ENCODE measurements at places on chromosomes 5 and 9. TPM values are rescaled to one million over a fixed set of nuclear protein-coding genes. Genes with fewer than 3 reads are reported as not detected.

The PCDHGB4 gene
- 11.7 TPM for total RNA-seq

The ACSL6 gene
- total RNA-seq: 2.3 TPM

The KIAA0825 gene
- 25.5 TPM for total RNA-seq

The LRRTM2 gene
- 3.3 TPM for total RNA-seq

The PDZD2 gene
- total RNA-seq: 8.1 TPM

The PCDHGB5 gene
- total RNA-seq: 13.5 TPM

The EPB41L4A gene
- 49.4 TPM for total RNA-seq

The SAXO1 gene
- 0.21 TPM for total RNA-seq

The TEX48 gene
- total RNA-seq: not detected

The IFT74 gene
- 39.6 TPM for total RNA-seq

The CNTNAP3 gene
- 20.9 TPM for total RNA-seq

The SPINK4 gene
- total RNA-seq: not detected

The NFIB gene
- 217 TPM for total RNA-seq

Measured in urinary bladder (tissue), 4 donors.